ENCODE measurements at places on chromosomes 5 and 9. TPM values are rescaled to one million over a fixed set of nuclear protein-coding genes. Genes with fewer than 3 reads are reported as not detected.

DNA sequence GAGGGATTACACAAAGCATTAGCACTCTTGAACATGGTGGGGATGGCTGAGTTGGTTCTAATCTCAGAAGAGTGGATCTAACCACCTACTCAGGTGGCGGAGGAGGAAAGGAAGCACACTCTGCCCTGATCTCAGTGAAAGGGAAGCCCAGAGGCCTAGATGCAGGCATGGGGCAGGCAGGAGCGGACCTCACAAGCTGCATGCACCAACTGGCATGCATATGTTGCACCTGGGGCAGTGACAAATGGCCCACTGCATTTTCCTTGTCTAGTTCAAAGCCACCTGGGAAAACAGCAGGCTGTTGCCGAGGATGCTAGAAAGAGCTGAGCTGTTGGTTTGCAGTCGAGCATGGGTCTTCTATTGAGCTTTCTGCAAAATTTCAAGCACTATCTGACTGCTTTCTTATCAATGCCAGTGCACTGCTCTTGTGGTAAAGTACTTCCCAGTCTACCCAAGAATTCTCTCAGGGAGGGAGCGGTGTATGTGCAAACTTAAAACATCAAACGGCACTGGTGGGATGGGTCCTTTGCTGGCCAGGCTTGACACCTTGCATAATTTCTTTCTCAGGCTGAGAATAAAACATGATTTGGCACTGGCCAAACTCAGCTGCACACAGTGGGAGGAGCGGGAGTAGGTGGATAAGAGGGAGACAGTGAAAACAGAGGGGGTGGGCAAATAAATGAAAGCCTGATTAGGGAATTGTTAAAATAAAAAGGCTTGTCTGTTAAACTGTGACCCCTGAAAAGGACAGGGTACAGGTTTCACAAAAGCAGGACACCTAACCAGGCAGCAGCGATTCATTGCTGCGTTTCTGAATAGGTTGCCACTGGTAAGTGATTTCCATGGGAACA is 108.9 kb downstream of the MARCHF3 start:
- no peaks in the 10 kb centered on the region for H3K4me1 ChIP-seq
- no peaks in the 10 kb centered on the region for H3K36me3 ChIP-seq
- H3K27me3 ChIP-seq: no peaks in the 10 kb centered on the region
- H3K4me3 ChIP-seq: no peak overlapping the region
- no peak for DNase-seq

GRCh38 chr9:21682381-21682780 is 120.1 kb upstream of the MTAP start:
- no peaks in the 10 kb centered on the region for H3K4me1 ChIP-seq
- no peak overlapping the region for H3K4me3 ChIP-seq
- no peak for DNase-seq

DNA sequence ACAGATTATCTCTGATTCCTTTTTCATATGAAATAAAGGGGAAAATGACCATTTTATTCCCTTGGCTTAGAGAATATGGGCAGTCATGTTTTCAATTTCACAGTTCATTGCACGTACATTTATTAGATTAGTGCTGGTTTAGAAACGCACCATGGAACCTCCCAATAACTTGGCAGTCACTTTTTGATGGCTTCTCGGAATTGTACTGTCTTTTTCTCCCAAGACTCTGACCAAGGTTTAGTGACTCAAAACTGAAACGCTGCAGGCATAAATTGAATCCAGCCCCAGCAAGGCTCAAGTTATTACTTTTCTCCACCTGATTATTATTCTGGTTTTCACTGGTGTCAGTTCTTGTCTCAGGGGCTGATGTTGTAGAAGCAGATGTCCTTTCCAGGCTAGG is 55.6 kb upstream of the EGFLAM start:
- no peak overlapping the region for H3K27ac ChIP-seq
- H3K27me3 ChIP-seq: no peaks in the 10 kb centered on the region
- no peak overlapping the region for H3K4me3 ChIP-seq
- H3K4me1 ChIP-seq: no peaks in the 10 kb centered on the region

The DOCK8 gene
- 20.5 TPM for total RNA-seq

The IFNA10 gene
- total RNA-seq: not detected

GRCh38 chr9:86402591-86402990 is 48.4 kb upstream of the TUT7 start:
- H3K27me3 ChIP-seq: no peaks in the 10 kb centered on the region
- H3K27ac ChIP-seq: no peak overlapping the region
- H3K4me1 ChIP-seq: peaks cover 64% of the 10 kb centered on the region
- DNase-seq: no peak

GRCh38 chr5:118596255-118596654 is 392.1 kb downstream of the DTWD2 start:
- H3K4me3 ChIP-seq: no peak overlapping the region
- DNase-seq: no peak

- DNase-seq: no peak
- no peaks in the 10 kb centered on the region for H3K4me1 ChIP-seq
- no peaks in the 10 kb centered on the region for H3K27me3 ChIP-seq
- no peak overlapping the region for H3K4me3 ChIP-seq
- no peak overlapping the region for H3K27ac ChIP-seq
Measured at GRCh38 chr9:95801797-95802196, 73.7 kb upstream of the ERCC6L2 start.

- no peaks in the 10 kb centered on the region for H3K27me3 ChIP-seq
- H3K27ac ChIP-seq: no peak overlapping the region
- no peaks in the 10 kb centered on the region for H3K4me1 ChIP-seq
- no peaks in the 10 kb centered on the region for H3K36me3 ChIP-seq
- no peak overlapping the region for H3K4me3 ChIP-seq
- DNase-seq: no peak
Measured at GRCh38 chr5:587403-587802, 24.7 kb upstream of the CEP72 start.

The F12 gene
- 518 TPM for total RNA-seq

The CCL27 gene
- total RNA-seq: not detected

- no peak overlapping the region for H3K27ac ChIP-seq
- no peaks in the 10 kb centered on the region for H3K36me3 ChIP-seq
- DNase-seq: no peak
- no peaks in the 10 kb centered on the region for H3K27me3 ChIP-seq
- no peaks in the 10 kb centered on the region for H3K4me1 ChIP-seq
Measured at GRCh38 chr9:89022001-89022759, 30.9 kb downstream of the S1PR3 start.

The TTC23L gene
- not detected for total RNA-seq
